ENCODE measurements at places on chromosomes 2 and 18. TPM values are rescaled to one million over a fixed set of nuclear protein-coding genes. Genes with fewer than 3 reads are reported as not detected.

DNA sequence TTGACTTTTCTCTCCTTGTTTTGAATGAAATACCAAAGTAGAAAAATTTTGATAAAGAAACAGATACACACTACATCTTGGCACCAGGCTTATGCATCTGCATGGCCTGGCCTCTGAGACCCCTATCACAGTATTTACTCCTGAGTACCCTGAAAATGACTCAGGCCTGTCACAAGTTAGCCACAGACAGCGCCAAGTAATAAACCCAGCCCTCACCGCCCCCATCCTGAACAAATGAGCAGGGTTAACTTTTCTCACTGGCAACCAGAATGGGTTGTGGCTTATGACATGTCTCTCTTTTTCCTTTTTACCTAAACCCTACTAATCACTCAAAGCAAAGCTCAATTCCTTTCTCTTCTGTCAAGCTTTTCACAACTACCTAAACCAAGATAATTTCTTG is 35.3 kb downstream of the SPRED2 start:
- no peak for DNase-seq

DNA sequence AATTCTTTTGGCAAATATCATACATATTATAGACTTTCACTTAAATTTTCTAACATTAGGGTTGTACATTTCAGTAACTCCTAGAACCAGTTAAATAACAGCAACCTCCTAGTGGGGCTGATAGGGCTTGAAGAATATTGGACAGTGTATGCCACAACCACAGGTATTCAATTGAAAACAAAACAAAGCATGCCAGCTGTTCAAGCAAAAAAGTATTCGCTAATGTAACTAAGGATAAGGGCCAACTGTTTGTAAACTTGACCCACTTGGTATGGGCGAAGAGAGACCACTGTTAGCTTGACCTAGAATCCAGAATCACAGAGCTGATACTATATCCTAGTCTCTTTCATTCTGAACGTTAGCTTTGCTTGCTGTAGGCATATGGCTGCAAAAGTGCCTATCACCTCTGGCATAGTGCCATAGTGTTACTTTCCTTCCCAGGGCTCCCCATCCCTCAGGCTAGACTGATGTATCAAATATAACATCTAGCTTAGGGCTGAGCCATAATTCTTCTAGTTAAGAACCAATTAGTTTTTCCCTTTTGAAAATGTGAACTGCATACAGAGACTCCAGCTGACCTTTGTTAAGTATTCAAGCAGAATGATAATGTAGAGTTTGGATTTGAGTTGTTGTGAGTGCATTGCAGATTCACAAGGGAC is 458.8 kb upstream of the NRXN1 start:
- DNase-seq, result no peak

GRCh38 chr18:47953471-47953931 is 23.0 kb upstream of the SMAD2 start:
- DNase-seq, result peak; percentile 75

- no peak for DNase-seq
Measured at GRCh38 chr2:75432761-75433361, 127.9 kb downstream of the EVA1A start.

GRCh38 chr2:207403950-207404349 is 125.8 kb upstream of the CREB1 start:
- no peak for DNase-seq

Gene DSC2
- total RNA-seq, result 3.8 TPM

Gene SLC4A1AP
- 19.7 TPM for total RNA-seq

Gene TOGARAM2
- total RNA-seq, result 0.65 TPM

Gene TLX2
- not detected for total RNA-seq

Gene MEIS1
- total RNA-seq, result 35.4 TPM

Gene SNTG2
- total RNA-seq, result 7.0 TPM
